ENCODE measurements at places on chromosomes 11 and 22.

DNA sequence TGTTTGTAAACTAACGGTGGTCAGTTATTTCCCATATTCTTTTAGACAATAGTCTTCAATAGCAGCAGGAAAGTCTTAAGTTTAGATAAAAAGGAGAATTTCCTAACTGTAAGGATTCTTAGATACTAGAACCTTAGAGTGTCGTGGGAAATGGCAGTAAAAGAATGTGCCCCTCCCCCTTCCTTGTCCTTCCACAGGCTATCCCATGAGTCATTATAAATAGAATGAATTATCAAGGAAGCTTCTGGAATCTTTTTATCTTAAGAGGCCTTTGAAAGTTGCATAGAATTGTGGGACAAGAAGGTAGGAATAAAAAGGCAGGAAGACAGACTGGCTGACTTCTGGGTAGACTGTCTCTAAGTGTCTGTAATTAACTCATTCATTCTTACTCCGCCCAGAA lies 165.2 kb upstream of the TBCEL start:
- no peak for DNase-seq

- no peak for DNase-seq
Measured at GRCh38 chr11:3086114-3086513, 28.9 kb upstream of the CARS1 start.

- no peak for DNase-seq
Measured at GRCh38 chr22:20809538-20810185, 35.7 kb downstream of the SERPIND1 start.

DNA sequence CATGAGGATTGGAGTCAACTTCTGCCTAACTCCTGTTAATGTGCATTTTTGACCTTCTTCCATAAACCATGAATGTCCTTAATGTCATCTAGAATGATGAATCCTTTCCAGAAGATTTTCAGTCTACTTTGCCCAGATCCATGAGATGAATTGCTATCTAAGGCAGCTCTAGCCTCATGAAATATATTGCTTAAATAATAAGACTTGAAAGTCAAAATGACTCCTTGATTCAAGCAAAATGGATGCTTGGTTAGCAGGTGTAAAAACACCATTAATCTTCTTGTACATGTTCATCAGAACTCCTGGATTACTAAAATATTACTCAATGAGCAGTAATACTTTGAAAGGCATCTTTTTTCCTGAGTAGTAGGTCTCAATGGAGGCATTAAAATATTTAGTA lies 238.5 kb upstream of the ZC3H12C start:
- DNase-seq, result no peak

- no peak for DNase-seq
Measured at GRCh38 chr22:31922534-31922933, 21.8 kb upstream of the YWHAH start.

GRCh38 chr11:116111546-116111945 lies 607.3 kb upstream of the CADM1 start:
- no peak for DNase-seq

- no peak for DNase-seq
Measured at GRCh38 chr11:79937676-79938334, 497.0 kb upstream of the TENM4 start.

- DNase-seq, result no peak
Measured at GRCh38 chr11:19918302-19919049, 205.8 kb downstream of the NAV2 start.

DNA sequence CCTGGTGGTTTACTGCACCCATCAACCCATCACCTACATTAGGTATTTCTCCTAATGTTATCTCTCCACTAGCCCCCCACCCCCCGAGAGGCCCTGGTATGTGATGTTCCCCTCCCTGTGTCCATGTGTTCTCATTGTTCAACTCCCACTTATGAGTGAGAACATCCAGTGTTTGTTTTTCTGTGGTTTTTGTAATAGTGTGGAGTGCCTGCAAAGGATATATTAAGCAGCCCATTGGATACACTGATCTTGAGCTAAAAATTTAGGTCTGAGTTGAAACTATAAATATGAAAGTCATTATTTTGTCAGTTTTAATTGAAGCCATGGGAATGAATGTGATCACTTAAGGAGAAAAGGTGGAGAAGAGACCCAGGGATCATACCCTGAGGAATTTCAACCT lies 23.0 kb downstream of the MRPL48 start:
- DNase-seq, result no peak

- DNase-seq, result no peak
Measured at GRCh38 chr11:944711-945470, 19.2 kb downstream of the AP2A2 start.

DNA sequence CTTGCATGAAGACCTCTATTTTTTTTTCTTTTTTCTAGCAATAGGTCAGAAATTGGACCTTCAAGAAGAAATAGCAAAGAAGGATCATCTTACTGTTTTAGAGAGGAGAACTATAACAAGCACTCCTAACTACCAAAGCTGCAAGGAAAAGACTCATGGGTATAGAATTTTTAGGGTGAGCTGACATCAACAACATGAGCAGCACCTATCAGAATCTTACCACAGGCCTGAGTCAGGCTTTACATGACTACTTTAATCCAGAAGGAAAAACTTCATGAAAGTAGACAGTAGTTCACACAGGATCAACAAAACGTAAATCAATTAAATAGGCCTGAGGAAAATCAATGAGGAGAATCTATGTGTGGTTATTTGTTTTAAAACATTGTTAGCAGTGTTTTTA lies 130.5 kb downstream of the FAM76B start:
- DNase-seq, result no peak

DNA sequence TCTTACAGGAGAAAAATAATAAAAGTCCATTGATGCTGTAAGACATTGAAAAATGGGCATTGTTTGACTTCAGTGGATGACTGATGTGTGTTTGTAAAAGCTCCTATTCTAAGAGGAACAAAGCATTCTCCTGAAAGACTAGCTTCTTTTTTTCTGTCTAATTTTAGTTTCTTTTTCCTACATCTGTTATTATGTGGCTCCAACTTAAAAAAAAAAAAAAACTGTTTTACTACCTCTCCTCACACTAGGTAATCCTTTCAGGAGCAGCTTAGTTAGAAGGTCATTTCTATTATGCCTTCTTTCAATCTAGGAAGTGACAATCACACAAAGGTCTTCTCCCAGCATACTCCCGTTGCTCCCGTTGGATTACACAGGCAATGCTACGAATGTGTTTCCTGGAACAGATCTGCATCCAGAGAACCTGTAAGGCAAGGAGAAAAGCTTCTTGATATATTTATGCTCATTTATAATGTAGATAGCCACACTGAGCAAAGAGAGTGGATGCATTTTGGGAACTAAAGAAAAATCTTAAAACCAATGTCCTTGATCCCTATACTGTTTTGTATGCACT lies 595.1 kb upstream of the CCDC179 start:
- DNase-seq, result no peak

Data from NCI-H1436 (cell line).